ENCODE measurements at places on chromosomes 5 and 9. TPM values are rescaled to one million over a fixed set of nuclear protein-coding genes. Genes with fewer than 3 reads are reported as not detected.

Gene FBLL1
- not detected for total RNA-seq

Gene FOXB2
- not detected for total RNA-seq

Gene CDH6
- 2.3 TPM for total RNA-seq

Gene PRSS3
- 13.2 TPM for total RNA-seq

Gene INSYN2B
- not detected for total RNA-seq

Gene NOTCH1
- 19.8 TPM for total RNA-seq

Gene PCDHA9
- not detected for total RNA-seq

Gene DNAH5
- 1.1 TPM for total RNA-seq

Gene SMIM33
- not detected for total RNA-seq

Gene DAB2IP
- 63.6 TPM for total RNA-seq

DNA sequence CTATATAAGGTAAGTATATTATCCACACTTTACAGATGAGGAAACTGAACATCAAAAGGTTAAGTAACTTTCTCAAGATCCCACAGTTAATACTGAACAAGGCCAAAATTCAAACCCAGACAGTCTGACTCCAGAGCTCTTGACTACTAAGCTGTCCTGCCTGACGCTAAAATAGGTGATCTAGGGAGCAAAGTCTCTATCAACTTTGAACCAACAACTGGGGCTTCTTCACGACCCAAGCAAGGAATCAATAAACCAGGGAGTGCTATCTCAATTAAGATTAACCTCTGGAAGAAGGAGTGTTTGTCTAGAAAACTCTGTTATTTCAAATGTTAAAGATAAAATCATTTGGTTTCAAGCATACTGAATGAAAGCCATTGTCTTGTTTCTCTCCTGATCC, 64.4 kb downstream of the MRPS27 start:
- no peak overlapping the region for H3K4me3 ChIP-seq
- no peaks in the 10 kb centered on the region for H3K4me1 ChIP-seq
- no peaks in the 10 kb centered on the region for H3K36me3 ChIP-seq

DNA sequence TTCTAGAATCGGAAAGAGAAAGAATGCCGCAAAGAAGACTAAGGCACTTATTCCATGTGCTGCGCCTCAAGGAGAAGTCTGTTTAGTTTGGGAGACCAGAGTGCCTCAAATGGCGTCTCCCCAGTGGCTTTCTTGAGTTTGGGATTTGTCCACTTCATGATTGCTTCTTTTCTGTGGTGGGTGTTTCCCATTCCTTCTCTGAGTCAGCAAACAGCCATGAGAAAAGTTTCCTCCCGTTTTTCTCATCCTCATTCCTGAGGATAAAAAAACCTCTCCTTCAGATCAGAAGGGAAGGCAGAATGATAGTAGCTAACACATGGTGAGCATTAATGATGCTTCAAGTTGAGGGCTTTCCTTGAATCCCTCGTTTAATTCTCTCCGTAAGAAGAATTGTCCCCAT, 275.9 kb upstream of the WWC1 start:
- no peaks in the 10 kb centered on the region for H3K27me3 ChIP-seq
- no peak overlapping the region for H3K27ac ChIP-seq
- no peak for DNase-seq
- no peak overlapping the region for H3K4me3 ChIP-seq

DNA sequence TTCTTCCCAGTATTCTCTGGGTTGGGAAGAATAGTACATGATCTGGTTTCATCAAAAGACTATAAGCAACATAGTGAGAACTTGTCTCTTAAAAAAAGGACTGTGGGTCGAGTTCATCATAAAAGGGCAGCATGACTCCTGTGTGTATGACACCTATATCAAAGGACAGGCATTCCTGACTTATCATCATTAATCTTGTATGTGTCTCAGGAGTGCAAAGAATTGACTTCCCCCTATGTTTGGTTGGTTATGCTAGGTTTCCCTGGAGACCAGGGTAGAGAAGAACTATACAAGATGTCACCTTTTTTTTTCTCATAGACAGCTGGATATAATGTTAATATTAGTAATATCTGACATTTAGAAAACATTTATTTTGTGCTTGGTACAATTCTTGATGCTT, 173.1 kb upstream of the ANKRD55 start:
- peaks cover 64% of the 10 kb centered on the region for H3K4me1 ChIP-seq
- no peaks in the 10 kb centered on the region for H3K27me3 ChIP-seq
- H3K4me3 ChIP-seq, result no peak overlapping the region
- H3K36me3 ChIP-seq, result no peaks in the 10 kb centered on the region

GRCh38 chr9:18393340-18394130, 80.4 kb upstream of the ADAMTSL1 start:
- peak; percentile 76 for DNase-seq
- no peaks in the 10 kb centered on the region for H3K4me1 ChIP-seq
- peak overlapping the region; percentile 75 for H3K27ac ChIP-seq
- H3K27me3 ChIP-seq, result no peaks in the 10 kb centered on the region

GRCh38 chr5:919356-920000, 26.8 kb downstream of the TRIP13 start:
- H3K36me3 ChIP-seq, result no peaks in the 10 kb centered on the region
- H3K4me3 ChIP-seq, result no peak overlapping the region
- no peak for DNase-seq
- H3K4me1 ChIP-seq, result peaks cover 5% of the 10 kb centered on the region

GRCh38 chr9:70581214-70581954, 166.9 kb upstream of the KLF9 start:
- no peak for DNase-seq
- no peak overlapping the region for H3K27ac ChIP-seq
- H3K4me3 ChIP-seq, result no peak overlapping the region
- no peaks in the 10 kb centered on the region for H3K4me1 ChIP-seq
- H3K27me3 ChIP-seq, result no peaks in the 10 kb centered on the region
- H3K36me3 ChIP-seq, result no peaks in the 10 kb centered on the region

- peak overlapping the region; percentile 55 for H3K4me3 ChIP-seq
- no peak for DNase-seq
- peaks cover 88% of the 10 kb centered on the region for H3K27me3 ChIP-seq
- H3K27ac ChIP-seq, result peak overlapping the region; percentile 51
- peaks cover 43% of the 10 kb centered on the region for H3K4me1 ChIP-seq
Measured at GRCh38 chr5:173327084-173327947, 898 bp downstream of the STC2 start.

DNA sequence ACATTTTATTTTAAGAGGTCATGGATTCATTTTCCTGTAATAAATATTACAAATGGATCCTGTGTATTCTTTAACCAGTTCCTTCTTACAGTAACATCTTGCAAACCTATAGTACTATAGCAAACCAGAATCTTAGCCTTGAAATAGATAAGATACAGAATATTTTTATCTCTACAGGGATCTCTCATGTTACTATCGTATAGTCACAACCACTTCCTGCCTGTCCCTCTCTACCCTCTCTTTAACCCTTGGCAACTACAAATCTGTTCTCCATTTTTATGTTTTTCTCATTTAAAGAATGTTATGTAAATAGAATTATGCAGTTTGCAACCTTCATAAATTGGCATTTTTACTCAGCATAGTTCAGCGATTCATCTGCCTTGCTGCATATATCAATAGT, 454.0 kb downstream of the DIRAS2 start:
- peaks cover 7% of the 10 kb centered on the region for H3K27me3 ChIP-seq
- no peaks in the 10 kb centered on the region for H3K4me1 ChIP-seq
- no peaks in the 10 kb centered on the region for H3K36me3 ChIP-seq
- no peak for DNase-seq
- no peak overlapping the region for H3K4me3 ChIP-seq

GRCh38 chr9:111627260-111627963, 3.7 kb upstream of the DNAJC25 start:
- no peaks in the 10 kb centered on the region for H3K27me3 ChIP-seq
- no peak for DNase-seq
- peaks cover 15% of the 10 kb centered on the region for H3K4me1 ChIP-seq
- H3K36me3 ChIP-seq, result no peaks in the 10 kb centered on the region

GRCh38 chr9:97502984-97503861, 1.8 kb downstream of the TMOD1 start:
- DNase-seq, result peak; percentile 40
- peak overlapping the region; percentile 85 for H3K4me3 ChIP-seq
- H3K27me3 ChIP-seq, result no peaks in the 10 kb centered on the region
- no peaks in the 10 kb centered on the region for H3K36me3 ChIP-seq

DNA sequence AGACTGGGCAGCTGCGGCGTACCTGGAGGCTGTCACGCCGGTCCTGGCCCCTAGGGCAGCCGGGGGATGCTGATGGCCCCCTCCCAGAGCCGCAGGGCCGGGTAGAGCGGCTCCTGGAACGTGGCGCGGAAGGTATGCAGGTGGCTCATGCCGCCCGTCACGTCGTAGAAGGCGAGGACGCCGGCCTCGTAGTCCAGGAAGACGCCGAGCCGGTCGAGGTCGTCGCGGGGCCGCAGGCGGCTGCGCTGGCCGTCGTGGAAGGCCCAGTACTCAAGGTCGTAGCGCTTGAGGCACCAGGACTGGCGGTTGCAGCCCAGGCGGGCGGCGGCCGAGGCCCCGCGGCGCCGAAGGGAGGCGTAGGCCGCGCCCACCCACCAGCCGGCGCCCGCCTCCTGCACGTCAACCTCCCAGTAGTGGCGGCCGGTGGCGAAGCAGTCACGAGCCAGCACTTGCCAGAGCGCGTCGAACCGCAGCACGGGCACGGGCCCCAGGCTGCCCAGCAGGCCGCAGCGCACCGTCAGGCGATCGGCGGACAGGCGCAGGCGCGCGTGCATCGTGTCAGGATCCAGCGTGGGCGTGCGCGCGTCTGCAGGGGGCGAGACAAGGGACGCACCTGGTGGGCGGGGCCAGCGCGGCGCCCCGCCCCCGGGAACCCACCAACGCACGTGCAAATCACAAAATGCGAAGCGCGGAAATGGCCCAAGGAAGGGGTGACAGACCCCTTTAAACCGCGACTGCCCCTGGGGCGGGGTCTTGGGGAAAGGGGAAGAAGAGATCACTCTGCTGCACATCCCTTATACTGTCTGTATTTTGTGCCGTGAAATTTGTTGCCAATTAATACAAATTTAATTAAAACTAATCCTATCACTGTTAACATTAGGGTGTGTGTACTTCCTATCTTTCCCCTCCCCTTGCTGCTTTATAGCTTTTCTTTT, 31.2 kb downstream of the NANS start:
- DNase-seq, result peak; percentile 59
- H3K36me3 ChIP-seq, result peaks cover 25% of the 10 kb centered on the region
- peak overlapping the region; percentile 62 for H3K27ac ChIP-seq
- peaks cover 25% of the 10 kb centered on the region for H3K4me1 ChIP-seq
- peak overlapping the region; percentile 41 for H3K4me3 ChIP-seq

DNA sequence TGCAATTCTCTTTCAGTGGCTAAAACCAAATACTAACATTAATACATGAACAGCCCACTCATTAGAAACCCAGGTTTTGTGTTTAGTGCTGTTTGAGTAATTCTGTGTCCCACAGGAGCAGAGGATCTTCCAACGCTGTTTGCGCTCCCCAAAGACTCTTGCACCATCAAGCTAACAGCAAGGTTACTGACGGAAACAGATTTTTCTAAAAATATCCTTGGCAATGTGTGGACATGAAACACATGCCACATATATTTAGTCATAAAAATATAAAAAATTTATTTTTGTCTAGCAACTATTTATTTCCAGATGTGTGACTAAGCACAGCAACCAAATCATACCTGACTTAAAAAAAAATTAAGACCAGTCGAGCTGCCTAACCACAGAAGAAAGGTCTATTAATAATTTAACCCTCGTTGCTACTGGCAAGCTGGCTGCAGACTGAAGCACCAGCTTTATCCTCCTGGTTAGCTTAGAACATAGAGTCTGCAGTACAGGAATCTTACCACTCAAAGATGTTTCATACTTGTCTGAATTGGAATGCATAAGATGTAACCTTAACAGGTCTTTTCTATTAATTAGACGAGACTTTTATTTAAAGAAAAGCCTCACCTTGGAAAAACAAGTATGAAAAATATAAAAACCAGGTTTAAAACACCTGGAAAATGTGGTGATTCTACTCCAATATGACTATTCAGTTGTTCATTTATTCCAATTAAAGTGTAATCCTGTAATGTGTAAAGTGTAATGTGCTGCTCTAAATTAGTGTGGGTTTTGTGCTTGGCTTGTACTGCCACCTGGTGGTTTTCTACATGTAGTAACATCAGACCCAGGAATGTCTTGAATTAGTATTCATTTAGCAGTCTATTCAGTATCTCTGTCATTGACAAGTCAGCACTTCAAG, 272.5 kb downstream of the EPB41L4A start:
- peaks cover 6% of the 10 kb centered on the region for H3K4me1 ChIP-seq
- DNase-seq, result peak; percentile 53
- no peaks in the 10 kb centered on the region for H3K36me3 ChIP-seq
- H3K27ac ChIP-seq, result no peak overlapping the region
- no peaks in the 10 kb centered on the region for H3K27me3 ChIP-seq

- no peak overlapping the region for H3K4me3 ChIP-seq
- H3K4me1 ChIP-seq, result no peaks in the 10 kb centered on the region
- no peak overlapping the region for H3K27ac ChIP-seq
- DNase-seq, result no peak
- no peaks in the 10 kb centered on the region for H3K27me3 ChIP-seq
Measured at GRCh38 chr9:34746526-34746925, 36.6 kb upstream of the CCL21 start.

DNA sequence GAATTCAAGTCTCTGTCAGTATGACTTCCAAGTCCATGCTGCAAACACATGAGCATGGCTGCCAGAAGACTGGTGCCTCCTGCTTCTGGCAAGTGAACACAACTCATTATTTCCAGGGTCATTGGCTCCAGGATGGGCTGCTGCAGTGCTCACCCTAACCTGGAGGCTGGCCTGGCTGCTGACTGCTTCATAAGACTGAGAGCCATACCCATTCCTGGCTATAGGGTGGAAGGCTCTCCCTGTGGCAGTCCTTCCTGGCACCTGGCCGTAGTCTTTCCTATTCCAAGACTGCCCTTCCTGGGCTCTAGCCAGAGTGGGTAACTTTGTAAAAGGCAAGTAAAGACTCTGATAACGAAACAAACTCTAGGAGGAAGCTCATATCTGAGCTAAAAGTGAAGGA, 51.2 kb downstream of the CXXC5 start:
- H3K27me3 ChIP-seq, result peaks cover 11% of the 10 kb centered on the region
- peak overlapping the region; percentile 77 for H3K27ac ChIP-seq
- H3K4me1 ChIP-seq, result peaks cover 36% of the 10 kb centered on the region
- H3K4me3 ChIP-seq, result no peak overlapping the region
- H3K36me3 ChIP-seq, result no peaks in the 10 kb centered on the region

DNA sequence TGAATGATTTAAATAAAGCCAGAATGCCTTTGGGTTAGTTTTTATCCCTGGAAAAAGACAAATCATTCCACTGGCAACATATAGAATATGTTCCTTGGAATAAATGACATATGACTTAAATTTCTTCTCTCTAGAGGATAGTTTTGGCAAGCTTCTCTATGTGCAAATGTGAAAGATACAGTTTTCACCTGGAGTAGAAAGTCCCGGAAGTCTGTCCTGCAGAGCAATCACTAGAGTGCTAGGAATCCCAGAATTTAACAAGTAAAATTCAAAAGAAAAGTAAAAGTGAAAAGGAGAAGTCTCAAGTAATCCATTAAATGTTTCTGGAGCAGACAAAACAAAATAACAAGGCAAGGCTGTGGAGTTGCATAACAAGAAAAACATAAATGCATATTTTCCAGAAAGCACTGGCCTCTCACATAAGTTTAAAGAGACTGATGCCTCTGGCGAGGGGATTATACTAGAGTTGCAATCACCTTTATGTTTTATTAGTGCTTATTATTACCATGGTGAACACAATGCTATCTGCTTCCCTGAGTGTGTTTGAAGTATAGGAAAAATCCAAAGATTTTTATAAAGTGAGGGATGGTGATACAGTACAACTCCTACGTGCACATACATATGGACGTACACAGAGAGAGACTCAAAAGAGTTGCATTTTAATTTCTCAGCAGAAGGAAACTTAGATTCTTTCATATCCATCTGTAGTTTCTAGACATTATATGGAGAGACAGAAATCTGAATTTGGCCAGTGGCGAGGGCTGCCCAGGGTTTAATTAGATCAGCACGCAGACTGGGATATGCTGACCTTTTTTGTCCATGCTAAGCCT, 188.3 kb upstream of the ANKRD55 start:
- H3K4me3 ChIP-seq, result no peak overlapping the region
- no peaks in the 10 kb centered on the region for H3K27me3 ChIP-seq
- H3K4me1 ChIP-seq, result peaks cover 6% of the 10 kb centered on the region
- H3K36me3 ChIP-seq, result no peaks in the 10 kb centered on the region
